Activated T-cell treated with anti-CD3 and anti-CD28 coated beads, Interleukin-2, amount 50 U/mL, for 4 hours (primary cell): ENCODE measurements at places on chromosomes 13 and 19. TPM values are rescaled to one million over a fixed set of nuclear protein-coding genes. Genes with fewer than 3 reads are reported as not detected.

Gene ERICH4
- total RNA-seq, result not detected

DNA sequence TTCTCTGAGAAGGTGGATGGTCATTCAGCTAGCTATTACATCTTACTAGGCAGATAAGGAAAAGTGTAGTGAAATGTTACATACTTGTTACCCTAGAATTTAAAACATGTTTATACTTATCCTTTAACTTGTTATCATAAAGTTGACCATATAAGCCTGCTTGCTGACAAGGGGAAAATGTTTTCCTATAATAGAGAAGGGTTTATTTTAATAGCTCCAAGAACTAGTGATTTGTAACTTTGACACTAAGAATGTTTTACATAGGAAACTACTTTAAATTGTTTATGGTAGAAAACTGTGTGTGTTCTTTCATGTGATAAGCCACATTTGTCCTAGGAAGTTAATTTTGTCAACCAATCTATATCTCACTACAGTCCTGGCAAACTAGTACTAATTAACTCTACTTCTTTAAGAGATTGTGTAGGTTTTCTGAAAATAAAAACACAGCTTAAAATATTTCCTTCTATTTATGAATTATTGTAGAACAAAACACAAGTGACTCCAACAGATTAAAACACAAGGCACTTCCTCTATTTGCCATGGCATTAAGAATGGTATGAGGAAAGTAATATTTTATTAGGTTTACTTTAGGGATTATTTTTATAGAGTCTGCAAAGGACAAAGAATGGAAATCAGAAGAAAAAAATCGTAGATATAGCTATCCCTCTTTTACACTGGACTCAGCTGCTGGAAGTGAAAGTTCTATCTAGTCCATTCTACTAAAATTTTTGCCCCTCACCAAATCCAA is 233.3 kb upstream of the NBEA start:
- no peak for DNase-seq

DNA sequence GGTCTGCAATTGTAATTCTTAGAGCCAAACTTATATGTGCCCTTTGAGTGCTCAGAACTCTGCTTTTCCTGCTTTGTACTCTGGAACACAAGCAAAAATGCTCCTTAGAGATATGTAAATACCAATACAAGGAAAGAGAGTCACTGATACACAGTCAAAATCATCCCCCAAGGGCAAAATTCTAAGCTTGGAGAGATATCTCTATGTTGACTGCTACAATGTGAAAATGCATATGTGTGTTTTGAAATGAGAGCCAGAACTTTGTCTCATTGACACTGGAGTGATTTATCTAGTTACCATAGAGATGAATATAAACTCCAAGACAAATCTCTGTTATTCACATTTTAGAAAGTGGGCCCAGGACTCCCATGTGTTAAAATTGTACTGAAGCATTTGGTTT is 494.8 kb upstream of the SLITRK1 start:
- no peak for DNase-seq

DNA sequence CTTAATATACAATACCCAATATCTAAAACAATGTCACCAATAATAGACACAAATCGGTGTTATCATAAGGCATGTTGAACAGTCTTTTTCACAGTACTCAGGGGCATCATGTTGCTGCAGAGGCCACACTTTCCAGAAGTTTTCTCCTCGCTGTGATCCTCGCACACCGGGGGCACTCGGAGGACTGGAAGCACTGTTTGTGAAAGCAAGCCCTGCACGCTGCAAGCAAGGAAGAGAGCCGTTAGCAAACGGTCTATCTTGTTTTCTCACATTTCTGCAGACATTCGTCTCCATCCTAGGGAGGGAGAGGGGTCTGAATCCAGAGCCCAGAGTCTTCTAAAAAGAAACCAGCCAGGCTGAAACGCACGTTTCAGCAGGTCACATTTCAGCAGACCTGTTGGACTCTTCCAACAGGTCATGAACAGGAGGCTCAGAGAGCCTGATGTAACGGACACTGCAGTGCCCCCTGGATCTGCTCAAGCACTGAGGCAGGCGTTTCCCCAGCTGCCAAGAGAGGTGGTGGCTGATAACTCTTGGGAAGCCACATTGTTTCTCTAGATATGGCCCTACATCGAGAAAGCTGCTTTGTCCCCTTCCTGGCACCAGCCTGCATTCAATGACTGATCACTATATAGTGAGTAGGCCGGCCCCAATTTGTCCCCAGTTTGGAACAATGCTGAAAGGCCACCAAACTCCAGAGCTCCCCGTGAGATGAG is 43.6 kb downstream of the RUBCNL start:
- DNase-seq, result no peak

Gene CD177
- total RNA-seq, result not detected

Gene ETV2
- 1.2 TPM for total RNA-seq

DNA sequence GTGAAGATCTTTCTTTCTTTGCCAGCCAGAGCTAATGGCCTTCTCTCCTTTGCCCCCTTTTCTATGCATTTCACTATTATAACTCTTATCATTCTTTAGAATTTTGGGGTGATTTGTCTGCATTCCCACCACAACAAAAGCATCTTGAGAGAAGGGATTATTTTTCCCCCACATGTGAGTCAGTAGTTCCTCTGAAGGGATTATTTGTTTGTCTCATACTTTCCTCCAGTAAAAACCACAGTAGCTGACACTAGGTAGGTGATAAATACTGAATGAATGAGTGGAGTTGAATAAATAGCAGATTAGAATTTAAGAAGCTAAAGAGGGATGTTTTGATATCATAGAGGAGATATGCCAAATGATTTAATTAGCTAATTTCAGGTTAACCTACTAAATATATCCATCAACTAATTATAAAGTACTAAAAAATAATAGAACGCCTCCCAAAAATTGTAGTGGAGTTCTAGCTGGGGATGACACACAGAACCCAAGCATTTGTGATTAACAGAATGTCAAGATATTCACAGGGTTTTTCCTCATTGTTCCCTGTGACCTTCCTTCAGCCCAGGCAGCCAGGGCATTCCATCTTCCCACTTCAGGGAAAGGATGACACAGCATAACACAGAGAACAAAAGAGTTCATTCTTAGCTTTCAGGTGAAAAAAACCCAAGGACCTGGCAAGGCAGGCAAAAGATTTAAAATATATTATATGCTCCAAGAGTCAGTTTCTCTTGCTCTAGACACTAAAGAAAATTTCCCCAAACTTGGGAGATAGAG is 3.5 kb upstream of the TBC1D4 start:
- no peak for DNase-seq

- no peak for DNase-seq
Measured at GRCh38 chr19:46381346-46381745, 32.0 kb downstream of the CCDC8 start.

Gene CYP2S1
- 0.27 TPM for total RNA-seq

Gene COMP
- not detected for total RNA-seq

GRCh38 chr13:32259116-32259515 is 56.0 kb downstream of the ZAR1L start:
- no peak for DNase-seq

DNA sequence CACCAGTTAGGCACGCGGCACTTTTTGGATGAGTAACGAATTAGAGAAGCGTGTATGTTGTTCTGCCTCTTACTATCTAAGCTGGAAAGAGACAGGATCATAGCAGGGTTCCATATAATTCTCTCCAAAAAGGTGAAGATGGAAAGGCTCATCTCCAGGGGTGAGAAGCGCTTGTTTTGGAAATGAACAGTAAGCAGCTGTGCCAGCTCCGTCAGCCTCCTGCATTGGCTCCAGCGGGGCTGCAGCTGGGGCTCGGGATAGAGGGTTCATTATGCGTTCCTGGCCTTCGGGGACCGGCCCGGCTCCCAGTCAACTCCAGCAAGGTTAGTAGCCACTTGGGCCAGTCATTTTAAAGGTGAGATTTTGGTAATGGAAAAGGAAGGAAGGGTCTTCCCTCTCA is 155.5 kb downstream of the COL4A1 start:
- DNase-seq, result no peak

GRCh38 chr19:54521022-54521859 is 18.6 kb downstream of the LAIR2 start:
- no peak for DNase-seq

DNA sequence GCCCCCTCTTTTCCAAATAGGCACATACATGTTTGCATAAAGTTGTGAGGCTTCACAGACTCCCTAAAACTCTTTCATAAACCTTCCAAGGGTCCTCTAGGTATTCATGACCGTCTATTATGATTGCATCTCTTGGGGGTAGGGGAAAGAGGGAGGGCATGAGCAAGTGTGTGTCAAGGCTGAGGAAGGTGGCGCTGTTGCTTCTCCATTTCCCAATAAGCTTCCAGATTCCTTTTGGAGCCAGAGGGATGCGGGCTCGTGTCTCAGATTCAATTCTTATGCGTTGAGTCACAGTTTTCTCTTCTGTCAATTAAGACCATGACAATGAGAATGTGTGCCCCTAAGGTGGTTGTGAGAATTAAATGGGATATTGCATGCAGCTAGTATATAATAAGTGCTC is 51.0 kb upstream of the CYP2A7 start:
- DNase-seq, result no peak

GRCh38 chr13:33509642-33510229 is 224.2 kb upstream of the STARD13 start:
- no peak for DNase-seq
